Activated T-cell treated with anti-CD3 and anti-CD28 coated beads, Interleukin-2, amount 50 U/mL, for 1 hour (primary cell): ENCODE measurements at places on chromosomes 5 and 9.

DNA sequence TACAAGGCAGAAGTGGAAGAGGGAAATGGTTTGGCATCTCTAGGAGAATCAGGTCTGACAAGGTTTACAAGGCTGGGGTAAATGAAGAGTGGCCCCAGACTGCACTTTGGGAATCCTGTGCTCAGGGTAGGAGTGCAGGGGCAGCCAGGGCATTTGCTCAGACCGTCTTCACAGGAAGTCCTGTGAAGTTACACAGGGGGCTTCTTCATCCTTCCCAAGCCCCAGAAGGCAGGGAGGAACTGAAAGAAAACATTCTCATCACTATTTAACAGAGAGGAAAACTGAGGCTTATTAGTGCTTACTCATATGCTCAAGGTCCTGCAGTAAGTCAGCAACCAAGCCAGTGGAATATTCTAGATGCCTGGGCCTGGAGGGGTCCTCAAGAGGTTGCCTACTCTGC, 80.7 kb downstream of the NRG2 start:
- no peak for DNase-seq

- no peak for DNase-seq
These were observed 79.4 kb downstream of the SLCO4C1 start for GRCh38 chr5:102216678-102217077.

DNA sequence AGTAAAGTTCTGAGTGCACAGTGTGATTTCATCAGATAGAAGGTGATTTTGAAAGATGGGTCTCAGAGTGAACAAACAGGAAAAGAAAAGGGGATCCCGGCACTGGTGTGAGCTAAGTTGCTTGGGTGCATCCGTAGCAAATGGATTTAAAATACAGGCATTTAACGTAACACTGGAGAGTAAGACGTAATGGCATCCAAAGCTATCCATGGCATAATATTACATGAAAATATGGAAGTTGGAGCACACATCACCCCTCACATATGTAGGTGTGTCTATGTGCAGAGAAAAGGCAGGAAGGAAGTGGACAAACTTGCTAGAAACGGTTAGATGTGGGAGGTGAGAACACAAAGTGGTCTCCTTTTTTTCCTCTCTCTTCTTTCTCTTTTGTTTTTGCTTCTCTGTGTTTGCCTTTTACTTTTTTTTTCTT, 38.2 kb upstream of the SEMA4D start:
- no peak for DNase-seq

DNA sequence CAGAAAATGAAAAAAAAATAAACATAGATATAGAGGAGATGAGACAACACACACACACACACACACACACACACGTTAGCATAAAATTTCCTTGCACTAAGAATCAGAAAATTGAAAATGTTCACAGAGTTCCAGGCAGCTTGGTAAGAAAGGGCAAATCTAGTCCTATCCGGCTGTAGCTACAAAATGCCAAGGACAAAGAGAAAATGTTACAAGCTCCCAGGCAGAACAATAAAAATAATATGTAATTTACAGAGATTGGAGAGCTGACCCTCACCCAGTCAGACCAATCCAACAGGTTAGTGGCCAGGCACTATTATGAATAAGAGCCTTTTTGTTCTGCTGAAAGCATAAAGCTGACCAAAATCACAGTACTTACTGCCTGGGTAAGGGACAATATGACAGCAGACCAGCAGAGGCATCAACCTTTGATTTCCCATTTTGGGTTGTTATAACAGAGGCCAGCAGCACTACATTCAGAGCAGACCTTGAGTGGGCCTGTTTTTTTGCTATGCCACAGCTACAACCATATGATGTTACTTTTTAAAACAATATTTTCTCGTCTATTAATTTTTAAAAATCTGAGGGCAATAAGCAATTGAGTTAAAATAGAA, 892.6 kb downstream of the TAF11L14 start:
- DNase-seq: no peak
